ENCODE measurements at places on chromosomes 2 and 18. TPM values are rescaled to one million over a fixed set of nuclear protein-coding genes. Genes with fewer than 3 reads are reported as not detected.

DNA sequence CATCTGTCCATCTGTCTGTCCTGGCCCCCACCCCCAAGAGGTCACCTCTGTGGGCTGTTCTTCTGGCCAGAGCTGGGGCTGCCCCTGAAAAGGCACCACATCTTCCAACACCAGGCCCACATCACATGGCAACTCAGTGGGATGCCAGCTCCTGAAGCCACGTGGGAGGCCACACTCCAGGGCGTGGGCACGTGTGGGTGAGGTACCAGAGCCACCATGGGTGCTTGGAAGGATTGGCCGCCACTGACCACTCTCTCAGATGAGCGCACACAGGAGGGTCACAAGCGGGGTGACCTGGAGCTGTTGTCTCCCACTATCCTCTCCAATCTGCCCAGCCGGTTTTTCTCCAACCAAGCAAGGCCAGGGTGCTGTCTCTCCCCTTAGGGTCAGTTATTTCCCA is 197.9 kb downstream of the TFCP2L1 start:
- no peak for DNase-seq
- no peaks in the 10 kb centered on the region for H3K36me3 ChIP-seq
- no peaks in the 10 kb centered on the region for H3K27me3 ChIP-seq
- H3K4me1 ChIP-seq, result no peaks in the 10 kb centered on the region

GRCh38 chr2:65527451-65528240 is 95.2 kb upstream of the SPRED2 start:
- H3K27me3 ChIP-seq, result no peaks in the 10 kb centered on the region
- no peak overlapping the region for H3K4me3 ChIP-seq
- no peak for DNase-seq
- H3K36me3 ChIP-seq, result no peaks in the 10 kb centered on the region

- peak; percentile 52 for DNase-seq
- peaks cover 20% of the 10 kb centered on the region for H3K4me1 ChIP-seq
- no peaks in the 10 kb centered on the region for H3K27me3 ChIP-seq
- H3K27ac ChIP-seq, result no peak overlapping the region
- no peak overlapping the region for H3K4me3 ChIP-seq
Observed at GRCh38 chr2:71691747-71692441, 238.5 kb downstream of the DYSF start.

DNA sequence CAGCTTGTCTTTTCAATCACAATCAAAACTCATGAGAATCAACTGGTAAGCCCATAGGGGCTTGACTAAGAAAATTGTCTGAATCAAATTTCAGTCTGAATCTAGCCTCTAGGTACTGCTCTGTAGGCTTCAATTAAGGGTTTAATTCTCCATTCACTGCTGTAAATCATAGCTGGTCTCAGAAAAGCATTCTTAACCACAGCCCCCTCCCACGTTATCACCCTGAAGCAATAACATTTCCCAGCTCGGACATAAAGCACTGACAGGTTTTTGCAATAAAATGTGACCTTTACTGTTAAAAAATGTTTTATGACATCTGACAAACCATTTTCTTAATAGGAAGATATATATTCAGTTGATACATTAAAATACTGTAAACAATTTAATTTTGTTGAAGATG is 55.0 kb downstream of the LRP1B start:
- H3K36me3 ChIP-seq, result no peaks in the 10 kb centered on the region
- H3K4me1 ChIP-seq, result no peaks in the 10 kb centered on the region
- H3K4me3 ChIP-seq, result no peak overlapping the region
- no peaks in the 10 kb centered on the region for H3K27me3 ChIP-seq
- no peak overlapping the region for H3K27ac ChIP-seq

DNA sequence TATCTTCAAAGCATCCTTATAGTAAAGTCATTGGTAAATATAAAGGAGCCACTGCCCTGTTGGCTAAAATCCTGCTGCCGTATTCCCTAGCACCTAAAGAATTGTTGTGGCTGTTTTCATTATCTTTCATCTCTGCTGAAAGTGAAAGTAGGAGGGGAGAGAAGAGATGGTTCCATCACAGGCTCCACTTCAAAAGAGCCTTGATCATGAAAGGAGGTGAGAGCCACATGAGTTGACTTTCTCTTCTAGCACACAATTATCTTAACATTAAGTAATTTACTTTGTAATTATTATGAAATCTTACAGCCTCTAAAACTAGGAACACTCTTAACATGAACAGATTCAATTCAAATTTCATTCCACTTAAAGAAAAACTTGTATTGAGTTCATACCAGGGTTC is 1050.9 kb upstream of the LRRTM1 start:
- no peaks in the 10 kb centered on the region for H3K36me3 ChIP-seq
- no peak overlapping the region for H3K27ac ChIP-seq
- no peak for DNase-seq
- H3K4me3 ChIP-seq, result no peak overlapping the region
- no peaks in the 10 kb centered on the region for H3K4me1 ChIP-seq
- no peaks in the 10 kb centered on the region for H3K27me3 ChIP-seq

- H3K27ac ChIP-seq, result no peak overlapping the region
- H3K36me3 ChIP-seq, result no peaks in the 10 kb centered on the region
- H3K4me1 ChIP-seq, result no peaks in the 10 kb centered on the region
- no peak overlapping the region for H3K4me3 ChIP-seq
- DNase-seq, result no peak
Observed at GRCh38 chr18:6313415-6313814, 101.3 kb downstream of the L3MBTL4 start.

- no peak overlapping the region for H3K27ac ChIP-seq
- no peaks in the 10 kb centered on the region for H3K36me3 ChIP-seq
- H3K4me1 ChIP-seq, result no peaks in the 10 kb centered on the region
- no peaks in the 10 kb centered on the region for H3K27me3 ChIP-seq
- no peak overlapping the region for H3K4me3 ChIP-seq
Observed at GRCh38 chr2:41160439-41160838, 708.5 kb upstream of the SLC8A1 start.

- H3K36me3 ChIP-seq, result peaks cover 6% of the 10 kb centered on the region
- H3K4me1 ChIP-seq, result peaks cover 28% of the 10 kb centered on the region
- H3K27ac ChIP-seq, result no peak overlapping the region
Observed at GRCh38 chr18:74115046-74115445, 32.6 kb downstream of the FBXO15 start.

Gene ANKRD62
- not detected for total RNA-seq

GRCh38 chr18:31581498-31582197 is 10.0 kb upstream of the TTR start:
- no peaks in the 10 kb centered on the region for H3K27me3 ChIP-seq
- no peak for DNase-seq
- H3K36me3 ChIP-seq, result no peaks in the 10 kb centered on the region
- no peaks in the 10 kb centered on the region for H3K4me1 ChIP-seq

- no peak for DNase-seq
- peaks cover 6% of the 10 kb centered on the region for H3K4me1 ChIP-seq
- H3K27ac ChIP-seq, result no peak overlapping the region
- H3K27me3 ChIP-seq, result no peaks in the 10 kb centered on the region
- no peak overlapping the region for H3K4me3 ChIP-seq
Observed at GRCh38 chr2:25323610-25324189, 18.0 kb downstream of the DNMT3A start.

DNA sequence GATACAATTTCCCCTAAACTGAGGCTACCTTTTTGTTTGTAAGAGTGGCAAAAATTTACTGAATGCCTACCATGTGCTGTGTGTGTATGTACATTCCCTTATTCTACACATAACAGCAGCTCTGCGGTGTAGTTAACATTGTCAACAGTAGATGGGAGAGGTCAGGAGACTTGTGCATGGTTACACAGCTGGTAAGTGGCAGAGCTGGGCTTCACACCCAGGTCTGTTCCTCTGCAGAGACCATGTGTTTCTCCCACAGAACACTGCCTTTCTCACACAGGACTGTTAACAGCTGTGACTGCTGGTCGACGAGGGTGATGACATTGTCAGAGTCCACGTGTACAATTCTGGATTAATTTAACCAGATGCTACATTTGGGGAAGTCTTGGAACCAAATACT is 49.1 kb downstream of the EML6 start:
- no peak for DNase-seq
- H3K36me3 ChIP-seq, result no peaks in the 10 kb centered on the region
- no peak overlapping the region for H3K4me3 ChIP-seq
- H3K4me1 ChIP-seq, result no peaks in the 10 kb centered on the region
- no peak overlapping the region for H3K27ac ChIP-seq

DNA sequence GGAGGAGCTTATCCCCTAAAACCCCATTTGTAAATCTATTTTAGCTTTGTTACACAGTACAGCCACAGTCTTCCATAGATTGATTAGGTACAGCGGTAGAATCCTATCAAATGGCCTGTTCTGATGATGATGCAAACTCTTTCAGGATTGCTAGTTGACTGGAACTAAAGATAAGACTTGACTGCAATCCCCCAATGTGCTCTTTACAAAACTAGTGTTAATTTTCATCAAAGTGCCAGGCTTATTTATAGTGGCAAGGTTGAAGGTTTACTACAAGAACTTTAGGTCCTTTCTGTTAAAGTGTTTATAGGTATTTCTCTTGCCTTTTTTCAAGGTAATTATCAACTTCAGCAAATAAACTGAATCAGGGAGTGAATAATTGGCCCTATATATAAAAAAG is 9.0 kb upstream of the OTX1 start:
- no peaks in the 10 kb centered on the region for H3K36me3 ChIP-seq
- no peak overlapping the region for H3K4me3 ChIP-seq
- DNase-seq, result no peak
- H3K4me1 ChIP-seq, result peaks cover 42% of the 10 kb centered on the region
- H3K27ac ChIP-seq, result no peak overlapping the region

DNA sequence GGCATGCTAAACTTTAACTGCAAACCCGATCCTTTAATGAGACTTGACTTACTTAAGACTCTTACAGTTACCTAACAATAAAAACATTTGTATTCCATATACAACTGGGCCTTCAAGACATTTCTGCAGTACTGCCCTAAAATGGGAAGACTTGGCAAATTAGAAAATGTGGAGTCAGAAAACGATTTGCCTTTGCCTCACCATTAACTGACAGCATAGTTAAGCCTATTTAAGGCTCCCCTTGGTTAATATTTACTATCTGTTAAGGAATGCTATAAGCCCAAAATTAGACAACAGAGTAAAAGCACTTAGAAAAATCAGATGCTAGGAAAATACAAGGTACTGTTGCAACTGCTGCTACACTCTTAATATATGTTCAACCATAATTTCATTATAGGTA is 18.7 kb downstream of the TYW5 start:
- H3K4me3 ChIP-seq, result no peak overlapping the region
- H3K36me3 ChIP-seq, result peaks cover 13% of the 10 kb centered on the region
- no peak for DNase-seq
- no peaks in the 10 kb centered on the region for H3K4me1 ChIP-seq
- H3K27ac ChIP-seq, result no peak overlapping the region

Gene MDH1B
- total RNA-seq, result 1.7 TPM

All from GM23338 (cell line).